ENCODE measurements at places on chromosomes 5 and 9.

DNA sequence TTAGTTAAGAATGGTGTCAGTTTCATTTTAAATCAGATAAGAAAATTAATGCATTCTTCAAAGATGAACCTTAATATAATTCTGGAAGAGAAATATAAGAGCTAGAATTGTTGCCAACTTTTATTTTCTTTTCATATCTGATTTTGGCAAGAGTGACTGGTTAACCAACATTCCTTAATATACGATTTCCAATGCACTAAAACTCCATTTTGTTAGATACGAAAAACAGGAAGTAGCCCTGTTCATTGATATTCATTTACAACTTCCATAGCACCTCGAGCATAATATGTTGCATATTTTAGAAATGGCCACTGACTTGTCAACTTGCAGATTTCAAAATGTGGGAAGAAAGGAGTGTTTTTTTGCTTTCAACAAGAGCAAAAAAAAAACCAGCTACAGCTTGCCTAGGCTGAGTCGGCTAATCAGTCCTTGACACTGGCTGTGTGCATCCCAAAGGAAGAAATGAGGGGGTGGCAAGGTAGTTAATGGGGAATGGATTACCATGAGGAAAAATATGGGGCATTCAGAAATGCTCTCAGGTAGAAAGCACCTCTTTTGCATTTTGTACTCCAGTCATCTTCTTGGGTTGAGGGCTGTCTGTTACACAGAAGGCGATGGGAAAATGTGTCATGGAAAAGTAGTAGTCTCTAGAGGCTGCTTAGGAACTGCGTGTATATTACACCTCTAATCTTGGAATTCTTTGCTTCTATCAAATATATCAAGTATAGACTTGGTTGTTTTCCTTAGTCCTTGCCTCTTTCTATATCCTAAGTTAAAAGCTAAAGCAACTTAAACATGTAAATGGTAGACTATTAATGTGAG lies 3.9 kb downstream of the MAP3K1 start:
- no peak for DNase-seq

GRCh38 chr5:79890119-79890929 lies 100.7 kb downstream of the MTX3 start:
- no peak for DNase-seq

- no peak for DNase-seq
Measured at GRCh38 chr5:115084246-115084793, 85.4 kb downstream of the TRIM36 start.

DNA sequence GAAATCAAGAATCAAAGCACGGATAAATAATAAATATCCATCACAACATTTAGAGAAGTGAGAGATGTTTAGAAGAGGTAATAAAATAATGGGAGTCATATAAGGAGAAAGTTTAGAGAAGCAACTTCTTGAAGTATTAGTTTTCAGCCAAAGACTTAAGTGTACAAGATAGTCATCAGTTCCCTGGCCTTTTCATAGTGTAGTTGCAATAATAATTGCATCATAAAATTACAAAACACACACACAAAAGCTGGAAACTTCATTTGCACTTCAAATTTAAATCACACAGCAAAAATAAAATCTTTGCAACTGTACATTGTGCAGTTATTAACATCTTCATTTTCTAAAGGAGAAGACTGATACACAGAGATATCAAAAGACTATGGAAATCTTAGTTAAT lies 319.1 kb upstream of the RGMB start:
- no peak for DNase-seq

- no peak for DNase-seq
Measured at GRCh38 chr5:72295539-72295938, 24.5 kb downstream of the MRPS27 start.

- DNase-seq = no peak
Measured at GRCh38 chr9:76882686-76883085, 23.2 kb downstream of the PRUNE2 start.

DNA sequence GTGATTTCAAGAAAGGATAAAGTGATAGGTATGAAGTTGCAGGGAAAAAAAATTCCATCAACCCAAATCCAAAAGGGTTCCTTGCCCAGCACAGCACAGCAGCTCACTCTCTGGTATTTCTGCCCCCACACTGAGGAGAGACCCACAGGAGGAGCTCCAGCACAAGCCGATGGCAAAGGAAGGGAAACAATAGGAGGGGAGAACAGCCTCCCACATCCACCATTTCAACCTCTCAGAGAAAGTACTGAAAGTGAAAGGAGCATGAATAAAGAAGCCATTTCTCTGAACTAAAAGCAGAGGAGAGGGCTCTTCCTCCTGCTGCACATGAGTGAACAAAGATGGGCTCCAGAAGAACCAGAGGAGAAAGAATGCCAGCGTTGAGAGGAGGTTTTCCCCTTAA lies 54.9 kb upstream of the ZSWIM6 start:
- DNase-seq = peak; percentile 58

DNA sequence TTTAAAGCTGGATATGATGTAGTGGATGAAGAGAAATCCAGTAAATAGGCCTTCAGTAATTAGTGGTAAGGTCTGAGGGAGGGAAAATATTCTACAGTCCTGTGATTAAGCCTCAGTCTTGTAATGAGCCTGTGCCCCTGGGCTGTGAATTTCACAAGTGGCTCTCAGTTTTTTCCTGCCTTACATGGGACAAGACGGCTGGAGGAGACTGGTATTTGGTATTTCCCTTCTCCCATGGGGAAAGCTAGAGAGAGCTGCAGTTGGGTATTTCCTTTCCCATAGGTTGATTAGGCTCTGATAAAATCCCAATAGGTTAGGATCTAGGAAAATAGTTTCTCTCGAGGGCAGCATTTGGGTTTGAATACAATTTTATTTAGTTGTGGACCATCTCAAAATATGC lies 62.2 kb upstream of the GNA14 start:
- DNase-seq = no peak

DNA sequence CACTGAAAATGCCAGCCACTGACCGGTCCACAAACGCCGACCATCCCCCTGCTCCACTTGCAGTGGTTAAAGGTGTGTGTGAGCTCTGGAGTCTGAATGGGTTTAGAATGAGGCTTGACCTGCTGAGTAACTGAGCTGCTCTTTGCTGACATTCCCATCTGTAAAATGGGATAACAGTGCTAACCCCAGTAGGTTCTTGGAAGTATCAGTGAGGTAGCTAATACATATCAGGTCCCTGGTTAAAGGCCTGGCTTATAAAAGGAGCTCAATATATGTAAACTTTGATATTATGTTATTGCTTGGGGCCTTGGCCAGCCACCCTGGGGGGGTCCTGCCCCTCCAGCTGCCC lies 31.1 kb upstream of the DAB2IP start:
- no peak for DNase-seq

GRCh38 chr9:107496976-107497375 lies 7.4 kb upstream of the KLF4 start:
- no peak for DNase-seq

DNA sequence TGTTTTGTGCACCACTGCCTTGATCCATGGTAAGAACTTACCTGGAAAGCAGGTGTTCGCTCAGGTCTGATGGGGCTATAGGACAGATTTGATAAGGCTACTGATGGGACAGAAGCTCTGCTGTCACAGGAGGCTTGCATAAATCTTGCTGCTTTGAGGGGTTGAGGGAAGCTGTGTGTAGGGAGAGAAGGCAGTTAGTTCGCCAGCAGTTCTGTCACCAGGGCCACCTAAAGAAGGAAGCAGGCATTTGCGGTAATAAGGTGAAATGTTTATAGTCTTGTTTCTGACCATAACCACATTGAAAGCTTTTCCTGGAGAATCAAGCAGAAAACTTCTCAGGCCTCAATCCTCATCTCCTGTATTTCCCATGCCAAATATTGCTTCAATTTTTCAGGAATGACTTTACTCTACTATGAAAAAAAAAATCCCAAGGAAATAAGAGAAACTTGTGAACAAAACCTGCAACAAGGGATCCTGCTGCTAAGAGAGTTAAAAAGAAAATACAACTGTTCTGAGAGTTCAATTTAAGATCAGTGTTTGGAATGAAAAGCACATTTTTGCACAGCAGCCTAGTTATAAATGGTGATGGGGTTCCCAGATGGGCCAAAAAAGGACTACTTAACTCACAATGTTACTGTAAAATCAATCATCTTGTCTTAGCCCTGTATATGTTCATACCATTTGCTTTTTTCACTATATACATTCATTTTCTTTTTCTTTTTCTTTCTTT lies 122.0 kb upstream of the RANBP3L start:
- no peak for DNase-seq

DNA sequence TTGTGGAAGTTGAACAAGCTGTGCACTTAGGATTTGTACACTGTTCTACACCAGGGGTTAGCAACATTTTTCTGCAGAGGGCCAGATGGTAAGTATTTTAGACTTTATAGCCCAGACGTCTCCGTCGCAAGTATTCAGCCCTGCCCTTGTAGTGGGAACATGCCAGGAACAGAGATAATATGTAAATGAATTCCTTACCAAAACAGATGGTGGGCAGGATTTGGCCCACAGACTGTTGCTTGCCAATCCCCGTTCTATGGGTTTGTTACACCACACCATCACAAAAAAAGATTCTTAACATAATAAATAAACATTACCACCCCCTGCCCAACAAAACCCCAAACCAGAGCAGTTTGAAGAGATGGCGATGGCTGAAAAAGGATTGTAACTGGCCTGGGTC lies 74.3 kb downstream of the AMBP start:
- DNase-seq = no peak

- DNase-seq = no peak
Measured at GRCh38 chr9:95722141-95722540, 153.3 kb upstream of the ERCC6L2 start.

DNA sequence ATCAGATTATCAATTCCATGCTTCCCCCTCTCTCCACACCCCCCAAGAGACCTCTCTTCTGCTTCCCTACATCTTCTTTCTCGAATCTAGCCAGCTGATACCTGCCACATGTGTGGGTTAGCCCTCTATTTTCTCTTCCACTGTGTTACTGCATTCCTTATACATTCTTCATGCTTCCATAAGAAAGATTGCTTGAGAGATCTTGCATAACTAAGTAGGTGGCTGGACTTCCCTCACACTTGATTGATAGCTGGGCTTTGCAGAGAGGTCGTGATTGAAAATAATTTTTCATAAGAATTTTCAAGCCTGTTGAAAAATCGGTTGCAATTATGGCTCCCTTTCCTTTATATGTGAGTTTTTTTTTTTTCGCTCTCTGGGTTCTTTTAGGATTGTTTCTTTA lies 33.0 kb upstream of the PANK3 start:
- DNase-seq = no peak

DNA sequence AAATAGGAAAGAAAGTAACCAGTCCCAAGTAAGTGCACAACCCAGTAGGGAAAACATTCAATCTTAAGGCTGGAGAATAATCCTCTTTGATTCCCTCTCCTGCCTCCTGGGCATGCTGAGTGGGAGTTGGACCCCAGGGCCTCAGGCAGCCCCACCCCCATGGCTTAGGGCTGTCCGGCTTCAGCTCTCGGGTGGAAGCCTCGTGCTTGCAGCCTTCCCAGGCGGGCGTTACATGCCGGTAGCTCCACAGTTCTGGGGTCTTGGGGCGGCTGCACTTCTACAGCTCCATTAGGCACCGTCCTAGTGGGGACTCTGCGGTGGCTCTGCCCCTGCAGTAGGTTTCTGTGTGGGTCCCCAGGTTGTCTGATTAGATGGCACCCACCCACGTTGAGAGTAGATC lies 10.1 kb downstream of the GLIPR2 start:
- no peak for DNase-seq

- DNase-seq = no peak
Measured at GRCh38 chr9:130745210-130745800, 51.7 kb downstream of the EXOSC2 start.

DNA sequence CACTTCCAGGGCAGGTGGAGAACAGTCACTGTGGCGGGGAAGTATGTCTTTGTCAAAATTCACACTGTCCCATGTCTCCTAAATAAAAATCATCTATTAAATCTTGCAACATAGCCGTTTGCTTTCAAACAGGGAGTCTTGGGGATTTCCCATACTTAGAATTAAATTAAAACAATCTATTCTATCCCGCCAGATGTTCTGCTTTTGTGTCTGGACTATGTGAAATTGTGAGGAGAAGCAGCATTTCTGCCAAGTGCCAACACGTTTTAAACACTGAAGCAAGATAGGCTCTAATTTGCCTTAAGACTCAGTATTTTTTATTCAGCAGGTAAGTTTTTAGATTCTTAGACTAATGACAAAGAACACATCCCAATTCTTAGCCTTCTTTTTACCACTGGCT lies 73.7 kb downstream of the SPATA31C2 start:
- no peak for DNase-seq

DNA sequence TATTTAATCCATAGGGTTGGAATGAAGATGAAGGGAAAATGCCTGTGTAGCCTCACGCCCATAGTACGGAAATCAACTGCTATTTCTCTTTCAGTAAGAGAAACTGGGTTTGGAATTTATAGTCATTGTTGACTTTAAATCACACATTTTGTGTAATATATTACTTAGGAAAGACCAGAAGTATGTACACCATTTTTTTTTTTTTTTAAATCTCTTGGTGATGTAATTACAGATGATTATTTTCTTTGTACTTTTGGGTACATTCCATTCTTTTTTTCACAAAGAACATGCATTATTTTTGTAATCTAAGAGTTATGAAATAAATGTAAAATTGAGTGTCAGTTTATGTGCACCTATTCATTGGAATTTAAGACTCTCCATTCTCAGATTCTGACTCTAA lies 45.7 kb downstream of the POC5 start:
- DNase-seq = no peak

DNA sequence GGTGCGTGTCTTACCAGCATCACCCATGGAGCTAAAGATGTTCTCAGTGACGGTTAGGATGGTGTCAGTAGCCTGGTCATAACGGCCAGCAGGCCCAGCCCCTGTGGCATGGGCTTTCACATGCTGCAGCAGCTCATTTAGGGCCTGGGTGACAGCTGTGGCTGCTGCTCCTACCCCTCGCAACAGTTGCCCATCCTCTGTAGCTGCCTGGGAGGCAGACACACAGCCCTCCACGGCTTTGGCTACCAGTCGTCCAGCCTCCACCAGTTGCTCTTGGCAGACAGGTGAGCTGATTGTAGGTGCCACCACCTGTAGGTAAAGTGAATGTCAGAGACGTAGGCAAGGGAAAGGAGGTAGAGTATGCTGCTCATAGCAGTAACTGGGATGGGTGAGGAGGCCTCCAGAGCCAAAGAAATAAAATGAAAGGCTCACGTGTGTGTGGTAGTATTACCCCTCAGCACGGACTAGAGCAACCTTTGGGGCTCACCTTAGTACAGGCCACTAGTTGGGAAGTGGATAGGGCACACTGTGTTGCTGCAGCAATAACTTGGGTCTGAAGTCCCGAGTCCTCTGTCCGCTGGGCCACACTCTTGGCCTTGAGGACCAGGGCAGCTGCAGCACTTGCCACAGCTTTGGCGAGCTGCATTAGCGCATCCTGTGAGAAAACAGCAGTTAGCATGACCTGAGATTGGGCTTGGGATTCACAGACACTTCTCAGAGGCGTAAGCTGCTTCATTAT lies 14.7 kb downstream of the TLN1 start:
- DNase-seq = no peak

GRCh38 chr5:179780362-179780761 lies 13.4 kb upstream of the LTC4S start:
- no peak for DNase-seq

- peak; percentile 65 for DNase-seq
Measured at GRCh38 chr5:94524841-94525697, 93.3 kb downstream of the KIAA0825 start.

- DNase-seq = no peak
Measured at GRCh38 chr5:180302256-180302655, 10.4 kb upstream of the MAPK9 start.
